ENCODE measurements at places on chromosomes 6 and 20. TPM values are rescaled to one million over a fixed set of nuclear protein-coding genes. Genes with fewer than 3 reads are reported as not detected.

The POU5F1 gene
- 1.1 TPM for total RNA-seq

The SCUBE3 gene
- 6.1 TPM for total RNA-seq

The ZKSCAN3 gene
- 6.8 TPM for total RNA-seq

The LRP11 gene
- total RNA-seq: 33.6 TPM

The PPP1R14C gene
- 2.1 TPM for total RNA-seq

The CUTA gene
- total RNA-seq: 121 TPM

The SCAF8 gene
- 38.5 TPM for total RNA-seq

The KCNK16 gene
- total RNA-seq: not detected

The TDP2 gene
- total RNA-seq: 106 TPM

The CDKAL1 gene
- 19.5 TPM for total RNA-seq

The SLC24A3 gene
- total RNA-seq: 1.7 TPM

The PTCHD4 gene
- 2.3 TPM for total RNA-seq

The MACROD2 gene
- total RNA-seq: 3.1 TPM

The INSM1 gene
- 1.7 TPM for total RNA-seq

GRCh38 chr6:109008537-109009235 lies 86.0 kb downstream of the SESN1 start:
- H3K27me3 ChIP-seq: no peaks in the 10 kb centered on the region
- peak overlapping the region; percentile 89 for H3K4me3 ChIP-seq
- no peaks in the 10 kb centered on the region for H3K36me3 ChIP-seq
- peak; percentile 43 for DNase-seq
- peaks cover 22% of the 10 kb centered on the region for H3K4me1 ChIP-seq
- peak overlapping the region; percentile 93 for H3K27ac ChIP-seq

DNA sequence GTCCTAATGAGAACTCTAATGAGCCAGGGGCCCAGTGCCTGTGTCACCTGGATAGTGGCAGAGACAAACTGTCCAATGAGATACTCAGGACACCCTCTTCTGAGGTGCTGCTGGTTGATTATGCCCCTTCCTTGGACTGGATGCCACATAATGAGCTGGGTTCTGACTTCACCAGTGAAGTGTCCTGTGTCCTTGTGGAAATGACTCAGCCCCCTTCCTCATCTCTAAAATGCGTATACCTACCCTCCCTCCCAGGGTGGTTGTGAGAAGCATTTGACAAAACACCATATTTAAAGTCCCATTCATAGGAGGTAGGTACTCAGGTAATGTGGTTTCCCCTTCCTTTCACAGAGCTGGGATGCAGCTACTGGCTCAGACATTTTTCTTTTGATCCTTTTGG lies 28.4 kb upstream of the RNF24 start:
- DNase-seq: no peak
- no peak overlapping the region for H3K4me3 ChIP-seq
- no peaks in the 10 kb centered on the region for H3K27me3 ChIP-seq
- peaks cover 7% of the 10 kb centered on the region for H3K4me1 ChIP-seq
- H3K36me3 ChIP-seq: no peaks in the 10 kb centered on the region
- no peak overlapping the region for H3K27ac ChIP-seq

GRCh38 chr6:167662075-167662880 lies 164.4 kb upstream of the AFDN start:
- no peak overlapping the region for H3K4me3 ChIP-seq
- no peak for DNase-seq
- H3K27ac ChIP-seq: peak overlapping the region; percentile 69
- no peaks in the 10 kb centered on the region for H3K27me3 ChIP-seq

DNA sequence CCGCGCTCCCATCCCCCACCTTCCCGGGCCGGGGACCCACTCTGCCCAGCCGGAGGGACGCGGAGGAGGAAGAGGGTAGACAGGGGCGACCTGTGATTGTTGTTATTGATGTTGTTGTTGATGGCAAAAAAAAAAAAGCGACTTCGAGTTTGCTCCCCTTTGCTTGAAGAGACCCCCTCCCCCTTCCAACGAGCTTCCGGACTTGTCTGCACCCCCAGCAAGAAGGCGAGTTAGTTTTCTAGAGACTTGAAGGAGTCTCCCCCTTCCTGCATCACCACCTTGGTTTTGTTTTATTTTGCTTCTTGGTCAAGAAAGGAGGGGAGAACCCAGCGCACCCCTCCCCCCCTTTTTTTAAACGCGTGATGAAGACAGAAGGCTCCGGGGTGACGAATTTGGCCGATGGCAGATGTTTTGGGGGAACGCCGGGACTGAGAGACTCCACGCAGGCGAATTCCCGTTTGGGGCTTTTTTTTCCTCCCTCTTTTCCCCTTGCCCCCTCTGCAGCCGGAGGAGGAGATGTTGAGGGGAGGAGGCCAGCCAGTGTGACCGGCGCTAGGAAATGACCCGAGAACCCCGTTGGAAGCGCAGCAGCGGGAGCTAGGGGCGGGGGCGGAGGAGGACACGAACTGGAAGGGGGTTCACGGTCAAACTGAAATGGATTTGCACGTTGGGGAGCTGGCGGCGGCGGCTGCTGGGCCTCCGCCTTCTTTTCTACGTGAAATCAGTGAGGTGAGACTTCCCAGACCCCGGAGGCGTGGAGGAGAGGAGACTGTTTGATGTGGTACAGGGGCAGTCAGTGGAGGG lies 2.8 kb downstream of the SOX4 start:
- no peaks in the 10 kb centered on the region for H3K27me3 ChIP-seq
- DNase-seq: peak; percentile 55

GRCh38 chr20:2453792-2454191 lies 16.8 kb downstream of the SNRPB start:
- H3K4me3 ChIP-seq: no peak overlapping the region
- H3K27ac ChIP-seq: no peak overlapping the region
- H3K27me3 ChIP-seq: no peaks in the 10 kb centered on the region
- H3K4me1 ChIP-seq: no peaks in the 10 kb centered on the region
- no peaks in the 10 kb centered on the region for H3K36me3 ChIP-seq

DNA sequence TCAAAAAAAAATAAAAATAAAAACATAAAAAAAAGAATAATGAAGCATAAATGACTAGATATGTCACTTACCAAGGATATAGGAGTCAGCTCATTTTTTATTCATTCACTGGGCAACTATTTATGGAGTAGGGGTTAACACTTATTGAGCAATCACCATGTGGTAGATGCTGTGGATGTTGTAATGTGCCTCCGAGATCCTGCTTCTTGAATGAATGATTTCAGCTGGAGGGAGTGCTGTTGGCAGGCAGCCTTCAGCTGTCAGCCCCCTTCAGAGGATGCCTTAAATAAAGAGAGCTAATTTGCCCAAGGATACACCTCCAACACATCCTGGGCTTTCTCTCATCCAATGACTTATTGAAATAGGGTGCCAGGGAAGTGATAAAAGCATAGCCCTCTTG lies 229.5 kb upstream of the DTNBP1 start:
- H3K27me3 ChIP-seq: no peaks in the 10 kb centered on the region
- no peaks in the 10 kb centered on the region for H3K36me3 ChIP-seq
- DNase-seq: no peak
- no peak overlapping the region for H3K4me3 ChIP-seq
- peaks cover 2% of the 10 kb centered on the region for H3K4me1 ChIP-seq

- H3K27me3 ChIP-seq: peaks cover 11% of the 10 kb centered on the region
- H3K36me3 ChIP-seq: no peaks in the 10 kb centered on the region
- no peak overlapping the region for H3K4me3 ChIP-seq
- DNase-seq: no peak
- H3K27ac ChIP-seq: no peak overlapping the region
- H3K4me1 ChIP-seq: no peaks in the 10 kb centered on the region
Observed at GRCh38 chr6:98485593-98485992, 348.8 kb upstream of the POU3F2 start.

DNA sequence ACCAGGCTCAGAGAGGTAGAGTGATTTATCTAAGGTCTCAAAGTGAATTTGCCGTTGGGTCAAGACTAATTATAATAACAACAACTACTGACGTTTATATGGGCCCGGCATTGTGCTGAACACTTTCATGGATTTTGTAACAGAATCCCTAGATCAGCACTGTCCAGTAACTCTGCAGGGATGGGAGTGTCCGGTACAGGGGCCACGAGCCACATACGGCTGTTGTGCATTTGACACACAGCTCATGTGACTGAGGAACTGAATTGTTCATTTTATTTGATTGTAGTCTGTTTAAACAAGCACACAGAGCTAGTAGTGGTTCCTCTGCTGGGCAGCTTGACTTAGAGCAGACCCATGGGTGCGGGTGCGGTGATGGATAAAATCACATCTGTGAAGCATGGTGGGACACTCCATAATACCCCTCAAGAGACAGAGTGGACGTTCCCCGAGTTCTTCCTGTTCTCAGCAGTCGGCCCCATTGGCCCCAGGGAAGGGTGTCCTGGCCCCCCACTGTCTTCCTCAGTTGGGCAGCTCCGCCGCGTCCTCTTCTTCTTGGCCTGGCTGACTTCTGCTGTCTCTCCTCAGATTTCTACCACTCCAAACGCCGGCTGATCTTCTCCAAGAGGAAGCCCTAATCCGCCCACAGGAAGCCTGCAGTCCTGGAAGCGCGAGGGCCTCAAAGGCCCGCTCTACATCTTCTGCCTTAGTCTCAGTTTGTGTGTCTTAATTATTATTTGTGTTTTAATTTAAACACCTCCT lies 6.8 kb downstream of the CDKN1A start:
- no peaks in the 10 kb centered on the region for H3K27me3 ChIP-seq
- no peak overlapping the region for H3K4me3 ChIP-seq
- peaks cover 10% of the 10 kb centered on the region for H3K4me1 ChIP-seq
- DNase-seq: no peak

DNA sequence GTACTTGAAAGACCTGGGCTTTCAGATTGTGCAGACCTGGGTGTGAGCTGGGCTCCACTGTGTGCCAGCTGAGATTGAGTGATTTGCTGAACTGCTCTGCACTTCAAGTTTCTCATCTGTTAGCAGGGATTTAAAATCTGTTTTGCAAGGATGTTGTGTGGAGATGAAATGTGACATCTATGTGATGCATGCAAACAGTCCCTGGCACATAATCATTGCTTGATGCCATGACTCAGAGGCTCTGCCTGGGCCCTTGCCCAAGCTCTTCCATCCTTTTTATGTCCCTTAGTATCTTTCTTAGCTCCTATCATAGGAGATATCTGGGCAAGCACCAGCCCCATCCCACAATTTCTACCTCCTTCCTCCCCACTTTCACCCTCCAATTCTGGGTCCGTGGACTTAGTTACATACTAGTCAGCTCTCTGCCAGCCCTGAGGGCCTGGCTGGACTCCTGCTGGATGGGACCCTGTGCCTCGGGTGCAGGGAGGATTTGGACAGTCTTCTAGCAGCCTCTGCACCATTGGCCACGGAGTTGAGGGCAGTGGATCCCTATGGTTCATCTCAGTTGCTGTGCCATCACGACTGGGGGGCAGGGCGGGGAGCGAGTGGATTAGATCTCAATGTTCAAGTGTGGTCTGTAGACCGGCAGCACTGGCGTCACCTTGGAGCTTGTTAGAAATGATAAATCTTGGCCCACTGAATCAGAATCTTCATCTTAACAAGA lies 103.6 kb downstream of the MAP3K7 start:
- no peaks in the 10 kb centered on the region for H3K36me3 ChIP-seq
- DNase-seq: no peak
- no peak overlapping the region for H3K4me3 ChIP-seq
- no peaks in the 10 kb centered on the region for H3K27me3 ChIP-seq
- H3K27ac ChIP-seq: no peak overlapping the region
- peaks cover 3% of the 10 kb centered on the region for H3K4me1 ChIP-seq

GRCh38 chr6:148423601-148424270 lies 81.1 kb downstream of the SASH1 start:
- no peak overlapping the region for H3K4me3 ChIP-seq
- no peaks in the 10 kb centered on the region for H3K4me1 ChIP-seq
- H3K27ac ChIP-seq: no peak overlapping the region
- no peaks in the 10 kb centered on the region for H3K27me3 ChIP-seq
- no peaks in the 10 kb centered on the region for H3K36me3 ChIP-seq

- H3K4me3 ChIP-seq: no peak overlapping the region
- H3K4me1 ChIP-seq: peaks cover 7% of the 10 kb centered on the region
- no peaks in the 10 kb centered on the region for H3K36me3 ChIP-seq
- H3K27ac ChIP-seq: no peak overlapping the region
- no peak for DNase-seq
Observed at GRCh38 chr6:13457577-13457976, 29.8 kb downstream of the GFOD1 start.

DNA sequence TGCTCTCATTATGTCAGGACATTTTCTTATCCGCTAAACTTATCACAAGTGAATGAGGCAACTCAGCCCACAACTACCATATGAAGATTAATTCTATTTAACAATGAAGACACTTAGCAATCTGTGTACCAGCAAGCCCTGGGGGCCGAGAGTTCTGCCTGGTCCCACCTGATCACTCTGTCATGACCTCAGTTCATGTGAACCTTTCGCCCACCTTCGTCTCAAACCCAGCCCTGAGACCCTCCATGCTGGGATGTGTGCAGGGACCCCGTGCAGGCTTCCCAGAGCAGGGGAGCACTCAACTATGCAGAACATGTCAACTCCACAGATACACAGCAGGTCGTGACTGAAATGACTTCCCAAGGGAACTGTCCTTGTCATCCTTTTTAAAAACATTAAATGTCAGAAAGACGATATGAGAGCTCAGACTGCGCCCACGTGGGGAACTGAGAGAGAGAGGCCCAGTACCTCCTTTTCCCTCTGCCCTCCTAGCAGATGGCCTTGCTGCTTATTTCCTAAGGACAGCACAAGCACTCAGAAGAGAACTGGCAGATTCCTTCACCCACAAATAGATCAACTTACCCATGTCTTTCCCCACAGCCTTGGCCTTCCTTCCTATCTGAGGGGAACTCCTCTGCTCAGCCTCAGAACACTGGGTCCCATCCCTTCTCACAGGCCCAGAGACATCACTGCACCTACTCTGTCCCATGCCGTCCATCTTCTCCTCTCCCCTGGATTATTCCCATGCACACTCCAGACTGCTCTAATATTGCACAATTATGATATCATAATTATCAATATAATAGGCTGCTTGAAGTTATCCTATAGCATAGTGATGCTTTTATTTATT lies 11.5 kb downstream of the ABHD12 start:
- H3K27me3 ChIP-seq: no peaks in the 10 kb centered on the region
- no peak overlapping the region for H3K4me3 ChIP-seq
- no peaks in the 10 kb centered on the region for H3K36me3 ChIP-seq
- no peak for DNase-seq

GRCh38 chr6:10908228-10908627 lies 21.4 kb downstream of the SYCP2L start:
- H3K36me3 ChIP-seq: no peaks in the 10 kb centered on the region
- no peaks in the 10 kb centered on the region for H3K4me1 ChIP-seq
- no peak for DNase-seq
- no peak overlapping the region for H3K4me3 ChIP-seq

GRCh38 chr20:51600016-51600420 lies 57.5 kb upstream of the NFATC2 start:
- no peaks in the 10 kb centered on the region for H3K27me3 ChIP-seq
- H3K36me3 ChIP-seq: no peaks in the 10 kb centered on the region
- no peaks in the 10 kb centered on the region for H3K4me1 ChIP-seq
- H3K4me3 ChIP-seq: no peak overlapping the region
- no peak for DNase-seq

DNA sequence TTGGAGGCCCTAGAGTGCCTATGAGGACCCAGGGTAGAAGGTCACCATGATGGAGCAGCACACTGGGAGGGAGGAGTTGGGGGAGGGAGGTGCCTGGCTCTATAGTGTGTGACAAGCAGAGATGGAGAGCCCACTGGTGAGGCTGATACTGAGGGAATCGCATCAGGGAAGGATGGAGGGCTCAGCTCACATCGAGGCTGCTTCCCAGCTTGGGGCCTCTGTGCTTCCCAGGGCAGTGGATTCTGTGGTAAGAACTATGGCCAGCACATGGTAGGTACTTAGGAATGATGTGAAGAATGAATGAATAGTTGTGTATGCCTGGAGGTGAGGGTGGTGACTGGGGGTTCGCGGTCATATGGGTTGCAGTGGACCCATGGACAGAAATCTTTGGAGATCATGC lies 1.3 kb upstream of the EPB41L1 start:
- peaks cover 22% of the 10 kb centered on the region for H3K4me1 ChIP-seq
- no peak overlapping the region for H3K27ac ChIP-seq
- no peak overlapping the region for H3K4me3 ChIP-seq

- no peaks in the 10 kb centered on the region for H3K27me3 ChIP-seq
- peak; percentile 68 for DNase-seq
- H3K27ac ChIP-seq: peak overlapping the region; percentile 95
Observed at GRCh38 chr6:53795702-53796450, 1.1 kb downstream of the LRRC1 start.

Measured in hepatocyte (in vitro differentiated cells).